Pancreas (tissue), 10 donors: ENCODE measurements at places on chromosomes 11 and 22. TPM values are rescaled to one million over a fixed set of nuclear protein-coding genes. Genes with fewer than 3 reads are reported as not detected.
A peak's percentile ranks its signal among the peaks of the same experiment; 100 is the strongest.

GRCh38 chr22:41550952-41551491 lies 6.8 kb upstream of the POLR3H start:
- no peak for DNase-seq

Gene BIRC3
- 6.7 TPM for total RNA-seq

Gene RIMBP3C
- total RNA-seq = 0.09 TPM

Gene TYR
- not detected for total RNA-seq

GRCh38 chr11:128390246-128390645 lies 197.1 kb downstream of the ETS1 start:
- DNase-seq = no peak

Gene BARX2
- total RNA-seq = 5.4 TPM

- DNase-seq = no peak
Measured at GRCh38 chr11:2163428-2163978, 2.5 kb upstream of the INS start.

- DNase-seq = no peak
Measured at GRCh38 chr11:60288531-60288930, 8.1 kb downstream of the MS4A4A start.

Gene OR4A47
- total RNA-seq = not detected

Gene OR4D9
- total RNA-seq = not detected

DNA sequence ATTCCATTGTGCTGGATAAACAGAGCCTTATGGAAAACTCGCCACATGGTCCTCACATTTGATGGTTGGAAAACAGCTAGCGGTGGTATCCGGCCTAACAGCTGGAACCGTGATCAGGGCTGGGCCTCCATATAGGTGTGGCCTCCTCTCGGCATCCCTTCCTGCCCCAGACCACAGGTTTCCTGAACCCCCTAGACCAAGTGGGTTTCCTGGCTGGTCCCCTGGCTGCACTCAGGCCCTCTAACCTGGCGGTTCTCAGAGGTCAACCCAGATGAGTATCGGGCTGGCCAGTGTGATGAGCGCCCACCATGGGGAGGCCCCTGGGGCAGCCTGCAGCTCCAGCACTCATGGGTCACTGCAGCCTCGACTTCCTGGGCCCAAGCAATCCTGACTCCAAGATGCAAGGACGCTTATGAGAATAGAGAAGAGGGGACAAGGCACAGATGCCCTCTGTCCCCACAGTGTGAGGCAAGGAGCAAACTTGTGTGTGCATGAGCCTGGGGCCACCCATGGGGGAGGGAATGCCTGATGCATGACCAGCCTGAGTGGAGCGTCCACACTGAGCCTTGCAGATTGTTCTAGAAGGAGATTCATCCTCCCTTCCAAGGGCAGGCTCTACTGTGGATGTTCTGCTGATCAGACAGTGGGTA lies 53.4 kb upstream of the WNT7B start:
- peak; percentile 44 for DNase-seq

DNA sequence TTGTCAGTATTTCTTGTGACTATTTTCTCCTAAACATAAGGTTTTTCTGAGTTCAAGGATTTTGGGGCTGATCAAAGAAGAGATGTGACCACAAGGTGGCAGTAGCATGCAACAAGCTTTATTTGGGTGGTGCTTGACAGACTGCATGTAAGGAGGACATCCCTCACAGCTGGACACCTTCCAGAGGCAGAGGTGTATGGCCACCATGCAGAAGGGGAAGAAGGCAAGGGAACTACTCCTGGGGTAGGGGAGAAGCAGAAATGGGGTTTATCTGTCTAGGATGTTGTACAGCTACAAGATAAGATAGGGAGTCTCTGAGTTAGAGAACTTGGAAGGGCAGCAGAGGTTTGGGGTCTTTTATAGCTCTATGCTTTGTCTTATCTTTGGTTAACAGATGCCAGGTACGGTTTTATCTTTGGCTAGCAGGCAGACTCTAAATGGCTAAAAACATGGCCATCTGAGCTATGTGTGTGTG lies 5.1 kb upstream of the BIRC2 start:
- no peak for DNase-seq

DNA sequence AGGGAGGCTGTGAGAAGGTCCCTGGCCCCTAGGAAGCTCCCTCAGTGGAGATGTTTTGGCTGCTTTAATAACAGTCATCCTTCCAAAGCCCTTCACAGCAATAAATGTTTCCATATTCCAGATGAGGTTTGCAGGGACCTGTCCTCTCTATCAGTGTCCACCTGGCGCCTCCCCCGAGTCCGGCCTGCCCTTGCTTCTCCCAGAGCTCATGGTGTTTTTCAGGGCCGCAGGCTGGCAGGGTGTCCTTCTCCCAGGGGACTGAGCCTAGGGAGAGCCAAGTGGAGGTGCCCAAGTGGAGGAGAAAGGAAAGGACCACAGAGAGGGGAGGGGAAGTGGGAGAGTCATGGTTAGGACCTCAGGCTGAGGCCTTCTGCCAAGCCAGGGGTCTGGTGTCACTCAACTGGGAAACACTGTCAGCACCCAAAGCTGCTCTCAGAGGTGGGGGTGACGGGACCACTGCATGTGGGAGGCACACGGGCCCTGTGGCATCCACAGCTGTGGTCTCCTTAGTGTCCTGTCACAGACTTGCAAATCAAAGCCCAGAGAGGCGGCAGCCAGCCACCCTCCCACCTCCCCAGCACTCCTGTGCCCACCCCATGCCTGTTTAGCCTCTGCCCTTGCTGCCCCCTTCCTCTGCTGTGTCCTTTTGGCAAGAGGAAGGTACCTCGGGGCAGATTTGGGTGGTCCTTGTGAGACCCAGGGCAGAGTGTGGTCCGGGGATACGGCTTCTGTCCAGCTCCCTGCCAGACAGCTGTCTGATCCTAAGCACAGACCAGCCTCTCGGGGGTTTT lies 6.4 kb downstream of the DERL3 start:
- DNase-seq = no peak

Gene KRTAP5-2
- not detected for total RNA-seq

Gene IFITM5
- total RNA-seq = not detected

Gene LSP1
- 2.8 TPM for total RNA-seq

- DNase-seq = peak; percentile 59
Measured at GRCh38 chr22:40511604-40512003, 124.9 kb downstream of the MRTFA start.

GRCh38 chr22:26476705-26477340 lies 6.8 kb downstream of the HPS4 start:
- no peak for DNase-seq

DNA sequence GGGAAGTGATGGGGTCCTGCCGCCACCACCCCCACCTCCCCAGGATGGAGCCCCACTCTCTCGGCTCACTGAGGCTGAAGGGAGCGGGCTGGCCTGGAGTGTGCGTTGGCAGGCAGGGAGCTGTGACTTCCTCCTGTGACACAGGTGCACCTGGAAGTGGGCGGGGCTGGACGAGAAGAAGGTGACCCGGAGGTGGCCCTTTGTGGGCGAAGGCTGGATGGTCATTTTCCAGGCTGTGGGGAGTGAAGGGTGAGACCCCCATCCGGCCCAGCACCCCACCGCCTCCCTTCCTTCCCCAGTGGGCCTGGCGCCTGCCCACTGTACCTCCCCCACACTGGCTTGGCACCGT lies 15.3 kb downstream of the IL17REL start:
- peak; percentile 70 for DNase-seq

GRCh38 chr11:5460983-5461621 lies 12.0 kb downstream of the OR51I2 start:
- DNase-seq = no peak

GRCh38 chr11:30859669-30860068 lies 273.5 kb upstream of the MPPED2 start:
- no peak for DNase-seq

Gene PANX3
- not detected for total RNA-seq

Gene PIH1D2
- 1.1 TPM for total RNA-seq

DNA sequence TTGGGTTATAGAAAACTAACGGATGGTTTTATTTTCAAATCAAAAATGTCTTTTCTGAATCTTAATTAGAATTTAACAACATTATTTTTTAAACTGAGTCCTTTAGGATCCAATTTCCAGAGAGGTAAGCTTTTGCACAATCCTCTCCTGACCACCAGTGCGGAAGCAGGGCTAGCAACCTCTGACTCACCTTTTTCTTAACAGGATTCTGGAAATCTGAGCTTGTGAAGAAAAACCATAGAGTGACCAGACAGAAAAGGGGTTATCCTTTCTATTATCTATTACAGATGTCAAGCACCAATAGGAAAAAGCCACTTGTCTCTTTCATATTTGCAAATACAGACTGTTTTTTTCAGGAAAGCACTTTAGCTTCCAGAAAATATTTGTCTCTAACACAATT lies 25.3 kb downstream of the ALG9 start:
- DNase-seq = no peak

Gene CCDC89
- not detected for total RNA-seq

DNA sequence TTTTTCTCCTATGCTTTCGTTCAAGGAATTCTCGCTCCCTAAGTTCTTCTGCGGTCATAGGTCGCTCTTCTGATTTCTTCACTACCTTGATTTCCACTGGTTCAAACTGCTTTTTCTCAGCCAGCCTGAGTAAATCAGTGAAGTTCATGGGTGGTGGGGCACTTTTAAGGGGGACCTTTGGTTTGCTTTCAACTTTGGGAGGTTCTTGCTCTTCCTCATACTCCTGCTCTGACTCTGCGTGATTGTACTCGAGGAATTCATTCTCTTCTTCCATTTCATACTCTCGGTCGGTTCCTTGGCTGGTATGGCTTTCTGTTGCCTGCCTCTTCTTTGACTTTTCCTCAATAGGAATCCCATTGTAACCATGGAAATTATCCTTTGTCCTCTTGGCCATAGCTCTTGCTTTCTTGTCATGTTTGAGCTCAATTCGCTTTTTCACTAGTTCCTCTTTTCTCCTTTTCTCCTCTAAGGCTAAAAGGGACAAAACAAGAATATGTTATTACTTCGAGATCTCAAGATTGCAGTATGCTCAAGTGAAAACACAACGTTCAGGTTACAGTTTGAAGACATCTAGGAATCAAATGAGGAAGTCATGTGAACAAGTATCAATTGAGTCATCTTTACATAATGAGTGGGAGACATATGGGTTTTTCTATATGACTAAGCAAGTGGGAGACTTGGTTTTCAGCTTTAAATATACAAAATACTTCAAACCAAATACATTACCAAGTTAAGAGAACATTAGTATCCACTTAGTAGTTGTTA lies 16.2 kb downstream of the MISFA start:
- DNase-seq = no peak

DNA sequence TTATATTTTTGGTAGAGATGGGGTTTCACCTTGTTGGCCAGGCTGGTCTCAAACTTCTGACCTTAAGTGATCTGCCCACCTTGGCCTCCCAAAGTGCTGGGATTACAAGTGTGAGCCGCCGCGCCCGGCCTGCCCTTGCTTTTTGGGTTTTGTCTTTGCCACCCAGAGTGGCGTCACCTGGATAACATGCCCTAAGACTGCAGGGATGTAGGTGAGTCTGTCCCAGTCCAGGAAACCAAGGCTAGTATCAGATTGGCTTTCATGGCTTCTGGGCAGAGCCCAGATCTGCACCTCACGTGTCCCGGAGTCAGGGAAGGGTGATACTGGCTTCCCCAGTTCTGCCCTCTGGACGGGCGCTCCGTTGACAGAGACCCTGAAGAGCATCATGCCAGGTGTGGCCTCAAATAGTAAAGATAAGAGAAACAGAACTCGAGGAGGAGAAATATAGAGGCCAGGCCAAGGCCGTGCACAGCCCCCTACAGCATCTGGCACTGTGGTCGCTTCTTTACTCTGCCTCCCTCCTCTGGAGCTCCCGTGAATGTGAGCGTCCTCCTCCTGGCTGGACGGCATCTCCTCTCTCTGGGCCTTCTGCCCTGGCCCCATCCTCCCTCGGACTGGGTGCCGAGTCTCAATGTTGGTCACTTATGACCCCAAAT lies 7.8 kb upstream of the APOBEC3B start:
- no peak for DNase-seq

- DNase-seq = no peak
Measured at GRCh38 chr22:42683578-42684283, 34.5 kb upstream of the CYB5R3 start.

Gene MUC2
- total RNA-seq = 0.03 TPM

Gene C11orf52
- total RNA-seq = 12.1 TPM

Gene CHKB
- total RNA-seq = 31.9 TPM

Gene PPP1CA
- total RNA-seq = 49.0 TPM

Gene DEFB131B
- total RNA-seq = not detected

Gene NPAS4
- total RNA-seq = not detected
